ENCODE measurements at places on chromosomes 6 and 20.

- DNase-seq = no peak
Observed at GRCh38 chr6:69696273-69696672, 100.5 kb downstream of the LMBRD1 start.

- DNase-seq = no peak
Observed at GRCh38 chr20:63602321-63602720, 24.6 kb downstream of the GMEB2 start.

DNA sequence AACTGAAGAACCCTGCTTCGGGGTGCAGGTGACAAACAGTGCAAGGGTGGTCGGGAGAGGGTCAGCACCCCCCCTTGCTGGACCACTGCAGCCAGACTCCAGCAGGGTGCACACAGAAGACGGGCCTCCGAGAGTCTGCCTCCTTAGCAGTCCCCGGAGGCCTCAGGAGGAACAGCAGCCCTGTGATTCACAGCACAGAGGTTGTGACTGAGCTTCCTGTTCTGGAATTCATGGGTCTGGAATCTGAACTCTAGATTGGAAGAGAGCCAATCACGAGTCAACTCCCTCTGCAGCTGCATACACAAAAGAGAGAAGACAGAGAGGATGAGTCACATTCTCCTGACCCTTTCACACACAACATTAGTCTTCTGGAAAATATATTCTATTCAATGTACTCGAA, 249.0 kb upstream of the OPRM1 start:
- DNase-seq = peak; percentile 83

DNA sequence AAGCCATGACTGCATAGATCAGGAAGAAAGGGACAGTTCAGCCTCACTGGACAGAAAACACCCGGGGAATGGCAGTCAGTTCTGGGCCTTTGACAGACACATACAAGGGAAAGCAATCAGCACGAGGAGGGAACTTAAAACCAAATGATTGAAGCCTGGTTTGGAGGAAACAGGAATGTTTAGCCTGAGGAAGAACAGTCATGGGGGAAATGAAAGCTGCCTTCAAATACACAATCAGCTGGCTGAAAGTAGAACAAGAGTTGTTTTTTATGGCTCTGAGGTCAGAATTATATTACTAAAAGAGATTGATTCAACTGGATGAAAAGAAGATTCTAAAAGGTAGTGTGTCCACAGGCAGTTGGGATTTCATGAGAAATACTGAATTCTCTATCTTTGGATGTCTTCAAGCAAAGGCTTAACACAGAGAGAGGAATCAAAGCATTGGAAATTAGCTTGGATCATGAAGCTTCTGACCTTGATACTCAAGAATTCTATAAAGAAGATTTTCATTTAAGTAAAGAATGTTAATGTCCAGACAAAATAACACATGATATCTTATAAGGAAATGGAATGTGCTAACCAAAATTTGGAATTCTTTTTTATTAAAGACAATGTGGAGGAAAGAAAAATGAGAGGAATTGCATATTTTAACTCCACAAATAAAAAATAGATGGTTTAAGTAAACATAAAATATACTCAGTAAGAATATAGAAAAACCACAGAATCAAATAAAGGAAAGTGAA, 216.6 kb downstream of the IBTK start:
- no peak for DNase-seq

DNA sequence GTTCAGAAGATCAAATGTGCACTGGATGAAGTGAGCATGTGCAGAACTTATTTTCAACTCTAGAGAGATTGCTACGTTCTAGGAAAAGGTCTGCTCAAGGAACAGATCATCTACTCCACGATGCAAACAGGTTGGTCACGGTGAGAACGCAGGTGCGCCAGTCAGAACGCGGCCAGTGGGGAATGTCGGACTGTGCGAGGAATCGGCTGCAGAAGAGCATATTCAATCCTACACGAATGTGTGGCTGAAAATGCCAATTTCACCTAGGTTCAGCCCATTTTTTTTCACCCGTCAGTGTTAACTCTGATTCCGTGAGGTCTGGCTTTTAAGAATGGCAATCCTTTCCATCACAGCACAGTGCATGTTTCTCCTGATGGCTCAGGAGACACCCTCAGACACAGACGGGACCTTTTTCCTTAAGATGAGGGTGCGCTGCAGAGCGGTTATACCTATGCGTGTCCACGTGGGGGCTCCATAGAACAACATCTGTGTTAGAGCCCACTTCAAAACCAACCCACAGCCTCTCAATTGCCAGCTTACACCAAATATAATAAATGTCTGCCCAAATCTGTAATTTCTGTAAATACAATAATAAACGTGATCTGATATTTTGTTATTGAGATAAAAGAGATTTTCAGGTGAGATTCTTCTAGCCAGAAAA, 250.4 kb downstream of the FOXA2 start:
- peak; percentile 29 for DNase-seq

- no peak for DNase-seq
Observed at GRCh38 chr20:34998331-34998950, 42.8 kb downstream of the MYH7B start.

DNA sequence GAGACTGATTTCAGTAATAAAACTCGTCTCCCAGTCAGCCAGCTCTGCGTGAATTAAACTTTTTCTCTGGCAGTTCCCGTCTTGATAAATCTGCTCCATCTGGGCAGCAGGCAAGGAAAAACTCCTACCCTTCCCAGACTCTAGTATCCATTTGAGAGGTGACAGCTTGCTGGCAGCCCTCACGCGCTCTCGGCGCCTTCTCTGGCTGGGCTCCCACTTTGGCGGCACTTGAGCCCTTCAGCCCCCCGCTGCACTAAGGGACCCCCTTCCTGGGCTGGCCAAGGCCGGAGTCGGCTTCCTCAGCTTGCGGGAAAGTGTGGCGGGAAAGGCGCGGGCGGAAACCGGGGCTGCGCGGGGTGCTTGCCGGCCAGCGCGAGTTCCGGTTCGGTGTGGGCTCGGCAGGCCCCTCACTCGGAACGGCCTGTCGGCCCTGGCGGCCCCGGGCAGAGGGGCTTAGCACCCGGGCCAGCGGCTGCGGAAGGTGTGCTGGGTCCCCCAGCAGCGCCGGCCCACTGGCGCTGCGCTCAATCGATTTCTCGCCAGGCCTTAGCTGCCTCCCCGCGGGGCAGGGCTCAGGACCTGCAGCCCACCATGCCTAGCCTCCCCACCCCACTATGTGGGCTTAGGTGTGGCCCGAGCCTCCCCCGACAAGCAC, 21.8 kb upstream of the GMPR start:
- DNase-seq = no peak

GRCh38 chr6:104940893-104941728, 15.8 kb upstream of the LIN28B start:
- DNase-seq = no peak

- no peak for DNase-seq
Observed at GRCh38 chr20:33653900-33654596, 8.1 kb upstream of the C20orf144 start.

DNA sequence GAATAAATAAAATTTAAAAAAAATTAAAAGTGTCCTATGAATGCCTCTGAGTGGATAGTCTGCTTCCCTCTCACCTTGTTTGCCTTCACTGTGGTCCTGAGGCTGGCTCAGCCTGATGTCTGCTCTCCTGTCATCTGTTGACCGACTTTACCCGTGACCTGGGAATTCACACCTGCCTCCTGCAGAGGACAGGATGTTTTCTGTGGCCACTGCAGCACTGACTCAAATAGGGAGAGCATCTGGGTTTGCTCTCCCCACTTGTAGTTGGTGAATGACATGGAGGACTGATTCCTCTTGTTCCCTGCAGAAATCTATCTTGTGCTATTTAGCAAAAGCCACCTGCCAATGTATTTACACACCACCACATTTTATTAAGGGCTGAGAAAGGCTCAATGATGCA, 52.4 kb upstream of the ERVFRD-1 start:
- no peak for DNase-seq

GRCh38 chr6:169978615-169979161, 227.3 kb downstream of the ERMARD start:
- DNase-seq = no peak

GRCh38 chr20:16393297-16393696, 180.0 kb downstream of the KIF16B start:
- no peak for DNase-seq

- no peak for DNase-seq
Observed at GRCh38 chr20:47603260-47603659, 101.6 kb downstream of the NCOA3 start.

DNA sequence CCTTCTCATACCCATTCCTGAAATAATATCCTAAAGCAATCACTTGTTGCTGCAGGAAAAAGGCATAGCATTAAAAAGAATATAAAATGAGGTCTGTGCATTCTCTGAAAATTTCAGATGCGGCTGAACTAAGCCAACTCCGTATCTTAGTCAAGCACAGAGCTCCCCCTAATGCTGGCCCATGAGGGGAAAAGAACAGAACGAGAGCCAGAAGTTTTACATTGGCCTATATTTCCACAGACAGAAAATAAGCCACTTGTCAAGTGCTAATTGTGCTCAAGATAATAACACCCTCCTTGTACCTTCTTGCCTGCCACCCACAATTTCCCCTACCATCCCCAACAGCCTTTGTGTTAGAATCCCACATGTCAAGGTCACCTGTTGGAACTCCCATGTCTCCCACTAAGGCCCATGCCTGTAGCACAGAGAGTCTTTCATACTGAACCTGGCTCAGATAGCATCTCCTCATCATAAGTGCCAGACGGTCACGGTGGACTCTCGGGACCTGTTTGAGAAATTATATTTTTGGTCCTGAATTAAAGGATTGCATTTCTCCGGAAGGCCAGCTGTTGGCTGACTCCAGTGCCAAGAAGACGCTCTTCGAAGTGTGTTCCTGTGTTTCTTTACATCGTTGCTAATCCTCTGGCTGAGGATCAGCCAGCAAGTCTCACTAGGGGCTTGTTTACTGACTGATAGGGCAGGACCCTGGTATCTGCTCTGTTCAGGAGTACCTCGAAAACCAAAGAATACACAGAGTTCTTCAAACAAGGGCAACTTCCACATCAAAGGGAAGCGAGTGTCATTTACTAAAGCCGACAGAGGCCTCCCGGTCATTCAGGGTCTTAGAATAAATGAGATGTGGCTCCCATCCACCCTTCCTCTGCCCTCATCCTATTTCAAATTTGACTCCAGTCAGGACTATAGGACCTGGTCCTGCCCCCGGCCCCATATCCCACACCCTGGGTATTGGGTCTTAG, 183.4 kb upstream of the FBXL4 start:
- DNase-seq = no peak

DNA sequence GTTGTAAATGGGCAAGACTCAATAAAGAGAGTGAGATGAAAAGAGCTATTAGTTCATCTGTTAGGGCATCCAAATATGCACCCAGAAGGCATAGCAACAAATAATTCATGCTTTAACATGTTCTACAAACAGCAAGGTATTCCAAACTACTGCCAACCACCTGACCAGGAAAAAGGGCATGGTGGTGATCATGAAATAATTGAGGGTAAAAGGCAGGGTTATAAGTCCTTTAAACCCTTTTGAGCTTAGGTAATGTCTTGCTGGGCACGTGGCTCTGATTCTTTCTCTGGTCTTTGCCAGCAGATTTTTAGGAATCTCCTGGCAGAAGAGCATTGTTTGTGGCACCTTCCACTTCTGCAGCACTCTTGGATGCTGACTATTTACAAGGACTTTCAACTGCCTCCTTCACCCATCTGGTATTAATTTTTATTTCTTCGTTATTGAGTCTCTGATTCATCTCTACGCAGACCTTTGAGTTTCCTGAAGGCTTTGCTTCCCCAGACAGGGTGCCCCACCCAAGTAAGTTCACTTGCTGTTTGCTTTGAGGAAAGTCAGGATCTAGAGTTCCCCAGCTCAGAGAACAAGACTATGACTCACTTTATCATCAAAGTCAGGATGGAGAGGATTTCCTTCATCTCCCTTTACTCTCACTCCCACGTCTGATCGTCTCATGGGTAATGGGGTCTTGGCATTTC, 83.4 kb upstream of the NEDD9 start:
- DNase-seq = peak; percentile 62

- DNase-seq = no peak
Observed at GRCh38 chr20:57656252-57656820, 36.1 kb upstream of the ZBP1 start.

DNA sequence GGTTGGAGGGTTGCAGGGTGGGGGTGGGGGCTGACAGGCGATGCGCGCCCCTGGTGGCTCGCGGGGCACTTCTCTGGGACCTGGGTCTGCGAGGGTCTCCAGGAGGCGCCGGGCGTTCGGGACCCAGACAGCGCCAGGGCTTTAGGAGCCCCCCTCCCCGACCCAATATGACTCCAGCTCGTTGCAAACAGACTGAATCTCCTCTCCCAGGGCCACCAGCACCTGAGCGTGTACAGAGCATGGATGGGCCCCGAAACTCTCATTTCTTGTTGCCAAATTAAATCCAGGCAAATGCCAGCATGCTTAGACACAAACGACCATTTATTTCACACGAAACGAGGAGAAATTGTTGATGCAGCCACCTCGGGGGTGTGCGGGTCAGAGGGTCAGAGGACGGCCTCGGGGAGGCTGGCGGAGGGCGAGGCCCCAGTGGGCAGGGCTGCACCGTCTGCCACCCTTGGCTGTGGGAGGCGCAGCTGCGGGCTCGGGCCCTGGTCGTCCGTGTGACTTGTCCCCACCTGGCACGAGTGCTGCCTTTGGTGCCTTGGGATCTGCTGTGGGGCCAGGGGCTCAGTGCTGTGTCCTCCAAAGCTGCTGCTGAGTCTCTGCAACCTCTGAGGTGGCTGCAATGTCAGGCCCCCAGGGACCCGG, 20.9 kb upstream of the GATA5 start:
- no peak for DNase-seq

GRCh38 chr6:117545161-117545595, 57.1 kb downstream of the GOPC start:
- no peak for DNase-seq

- DNase-seq = no peak
Observed at GRCh38 chr6:2509711-2510110, 241.0 kb downstream of the MYLK4 start.

- DNase-seq = no peak
Observed at GRCh38 chr20:1196634-1197033, 6.6 kb upstream of the C20orf202 start.

Measured in smooth muscle cell of the brain vasculature (primary cell).